ENCODE measurements at places on chromosomes 16 and 17.

DNA sequence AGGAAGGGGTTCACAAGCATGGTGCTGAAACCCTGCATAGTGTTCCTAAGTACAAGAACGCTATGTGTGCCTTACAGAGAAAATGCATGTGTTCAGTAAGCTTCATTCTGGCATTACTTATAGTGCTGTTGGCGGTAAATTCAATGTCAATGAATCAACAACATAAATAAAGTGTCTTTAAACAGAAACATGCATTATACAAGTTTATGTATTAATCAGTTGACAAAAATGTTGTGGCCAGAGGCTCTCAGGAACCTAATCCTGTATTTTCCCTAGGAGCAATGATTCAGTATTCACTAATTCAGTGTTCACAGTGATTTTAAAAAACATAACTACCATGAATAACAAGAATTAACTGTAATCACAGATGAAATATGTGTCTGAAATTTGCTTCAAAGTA lies 47.1 kb upstream of the MYOCD start:
- DNase-seq = no peak

GRCh38 chr17:48770954-48771353 lies 42.4 kb upstream of the HOXB13 start:
- no peak for DNase-seq

- no peak for DNase-seq
Measured at GRCh38 chr17:46814446-46814845, 4.0 kb downstream of the WNT3 start.

- no peak for DNase-seq
Measured at GRCh38 chr16:79422064-79422463, 178.5 kb downstream of the MAF start.

DNA sequence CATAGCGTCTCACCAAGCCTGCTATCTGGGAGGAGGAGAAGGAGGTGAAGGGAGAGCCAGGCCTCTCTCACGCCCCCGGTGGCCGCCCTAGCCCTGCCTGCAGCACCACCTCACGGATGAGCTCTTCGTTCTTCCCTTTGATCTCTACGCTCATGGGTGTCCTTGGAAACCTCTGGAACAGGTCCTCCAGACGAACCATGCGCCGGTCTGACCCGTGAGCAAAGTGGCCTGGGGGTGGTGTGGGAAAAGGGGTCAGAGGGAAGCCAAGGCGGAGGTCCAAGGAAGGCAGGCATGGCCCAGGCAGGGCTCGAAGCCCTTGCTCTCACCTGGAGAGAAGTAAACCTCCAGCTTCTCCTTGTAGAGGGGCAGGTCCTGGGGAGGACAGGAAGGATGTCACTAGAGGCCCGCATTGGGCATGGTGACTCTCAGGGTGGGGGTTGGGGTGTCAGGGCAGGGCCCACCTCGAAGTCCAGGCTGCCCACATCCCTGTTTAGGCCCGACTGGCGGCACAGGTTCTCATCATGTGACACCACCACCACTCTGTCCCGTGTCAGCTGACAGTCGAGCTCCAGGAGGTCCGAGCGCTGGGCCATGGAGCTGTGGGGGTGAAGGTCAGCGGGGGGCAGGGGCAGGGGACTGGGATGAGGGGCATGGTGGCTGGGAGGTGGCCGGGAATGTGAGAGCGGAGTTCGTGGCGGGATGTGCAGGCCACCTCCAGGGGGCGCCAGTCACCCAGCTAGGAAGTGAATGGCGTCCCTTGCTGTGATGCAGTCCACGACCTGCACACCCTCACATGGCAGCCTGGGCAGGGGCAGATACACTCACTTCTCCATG lies 923 bp downstream of the GDPD3 start:
- peak; percentile 27 for DNase-seq

DNA sequence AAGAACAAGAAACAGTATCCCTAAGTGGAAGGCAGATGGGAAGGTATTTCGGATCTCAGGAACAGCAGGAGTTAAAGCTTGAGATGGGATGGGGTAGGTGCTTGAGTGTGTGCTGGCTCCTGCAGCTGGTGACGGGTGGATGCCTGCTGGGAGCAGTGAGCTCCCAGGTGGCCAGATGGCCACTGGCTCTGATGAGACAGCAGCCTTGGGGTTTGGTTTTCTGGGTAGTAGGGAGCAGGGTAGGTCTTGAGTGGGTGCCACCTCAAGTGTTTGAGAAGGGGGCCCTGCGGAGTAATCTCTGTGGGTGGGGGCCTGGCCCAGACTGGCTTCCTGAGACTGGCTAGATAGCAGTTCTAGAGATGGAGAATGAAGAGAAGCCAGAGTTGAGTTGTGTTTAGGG lies 10.3 kb downstream of the EPN2 start:
- no peak for DNase-seq

DNA sequence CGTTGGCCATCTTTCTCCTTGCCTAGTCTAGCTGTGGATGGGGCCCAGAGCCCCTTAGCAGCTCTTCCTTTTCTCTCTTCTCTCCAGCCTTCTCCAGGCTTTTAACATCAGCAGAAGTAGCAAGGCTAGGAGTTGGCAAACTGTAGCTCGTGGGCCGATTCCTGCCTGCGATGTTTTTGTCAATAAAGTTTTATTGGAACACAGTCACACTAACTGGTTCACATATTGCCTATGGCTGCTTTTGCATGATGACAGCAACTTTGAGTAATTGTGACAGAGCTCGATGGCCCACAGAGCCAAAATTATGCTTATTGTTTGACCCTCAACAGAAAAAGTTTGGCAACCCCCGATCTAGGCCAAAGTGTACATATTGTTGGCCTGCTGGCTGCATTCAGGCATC lies 199.9 kb downstream of the RBFOX1 start:
- no peak for DNase-seq

DNA sequence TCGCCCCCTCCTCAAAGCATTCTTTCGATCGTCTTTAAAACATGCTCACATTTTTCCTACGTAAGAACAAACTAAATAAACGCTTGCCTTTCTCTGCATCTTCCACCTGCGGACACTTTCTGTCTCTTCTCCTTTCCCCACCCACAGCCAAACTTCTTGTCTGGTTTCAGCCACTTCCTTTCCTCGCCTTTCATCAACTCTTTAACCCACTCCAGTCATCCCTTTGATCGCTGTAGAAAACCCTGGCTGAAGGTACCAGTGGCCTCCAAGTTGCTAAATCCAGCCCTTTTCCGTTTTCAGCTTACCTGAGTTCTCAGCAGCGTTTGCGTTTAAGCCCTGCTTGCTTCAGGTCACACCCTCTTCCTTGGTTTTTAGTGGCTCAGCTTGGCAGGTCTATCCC lies 483 bp downstream of the RPA1 start:
- DNase-seq = peak; percentile 2

- DNase-seq = no peak
Measured at GRCh38 chr17:41116297-41116696, 1.9 kb downstream of the KRTAP4-11 start.

DNA sequence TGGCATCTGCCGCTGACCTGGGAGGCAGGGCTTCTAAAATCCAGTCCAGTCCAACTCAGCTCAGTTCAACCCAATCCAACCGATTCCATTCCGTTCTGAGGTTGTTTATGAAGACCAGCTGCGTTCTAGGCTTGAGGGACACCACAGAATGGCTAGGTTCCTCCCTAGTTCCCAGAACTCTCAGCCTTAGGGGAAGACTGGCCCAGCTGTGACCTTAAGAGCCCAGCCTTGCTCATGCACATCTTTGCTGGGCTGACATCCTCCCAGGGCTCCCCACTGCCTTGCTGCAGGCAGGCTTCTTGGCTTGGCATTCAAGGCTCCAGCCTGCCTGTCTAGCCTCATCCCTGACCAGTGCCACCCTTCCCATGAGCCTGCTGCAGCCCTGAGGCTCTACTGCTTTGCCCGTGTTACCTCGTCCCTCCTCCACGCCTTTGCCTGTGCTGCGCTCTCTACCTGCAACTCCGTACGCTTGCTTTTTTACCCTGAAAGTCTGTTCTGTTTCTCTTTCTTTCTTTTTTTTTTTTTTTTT lies 7.9 kb downstream of the SLC12A3 start:
- no peak for DNase-seq

DNA sequence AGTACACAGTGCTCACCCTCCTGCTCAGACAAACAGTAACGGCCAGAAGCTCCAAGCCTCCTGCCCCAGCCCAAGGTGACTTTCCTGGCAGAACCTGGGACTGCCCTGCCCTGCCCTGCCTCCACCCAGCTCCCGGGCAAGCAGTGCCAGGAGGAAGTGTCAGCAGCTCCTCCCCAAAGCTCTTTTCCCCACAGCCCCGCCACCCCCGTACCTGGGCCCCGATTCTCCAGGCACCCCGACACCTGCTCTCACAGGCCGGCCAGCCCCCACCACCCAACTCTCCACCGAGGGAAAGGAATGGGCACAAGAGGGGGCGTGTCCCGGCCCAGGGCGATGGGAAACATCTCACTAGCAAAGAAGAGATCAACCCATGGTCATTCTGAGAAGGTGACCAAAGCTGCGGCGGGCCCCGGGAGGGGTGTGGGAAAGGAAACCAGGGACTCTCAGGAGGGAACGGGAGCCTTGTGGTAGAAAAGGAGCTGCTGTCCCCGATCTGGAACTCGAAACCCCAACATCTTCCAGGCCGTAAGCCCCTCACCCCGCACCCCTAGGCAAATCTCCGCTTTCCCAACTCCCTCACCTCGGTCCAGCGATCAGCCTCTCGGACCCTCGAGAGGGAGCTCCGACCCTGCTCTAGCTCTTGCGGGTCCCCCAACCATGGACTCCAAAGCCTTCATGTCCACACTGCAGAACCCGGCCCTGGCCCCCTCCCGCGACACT lies 1.2 kb downstream of the BCAR1 start:
- no peak for DNase-seq

- DNase-seq = no peak
Measured at GRCh38 chr17:67092291-67092690, 47.9 kb downstream of the CACNG1 start.

GRCh38 chr16:11360641-11361373 lies 15.5 kb downstream of the RMI2 start:
- DNase-seq = no peak

DNA sequence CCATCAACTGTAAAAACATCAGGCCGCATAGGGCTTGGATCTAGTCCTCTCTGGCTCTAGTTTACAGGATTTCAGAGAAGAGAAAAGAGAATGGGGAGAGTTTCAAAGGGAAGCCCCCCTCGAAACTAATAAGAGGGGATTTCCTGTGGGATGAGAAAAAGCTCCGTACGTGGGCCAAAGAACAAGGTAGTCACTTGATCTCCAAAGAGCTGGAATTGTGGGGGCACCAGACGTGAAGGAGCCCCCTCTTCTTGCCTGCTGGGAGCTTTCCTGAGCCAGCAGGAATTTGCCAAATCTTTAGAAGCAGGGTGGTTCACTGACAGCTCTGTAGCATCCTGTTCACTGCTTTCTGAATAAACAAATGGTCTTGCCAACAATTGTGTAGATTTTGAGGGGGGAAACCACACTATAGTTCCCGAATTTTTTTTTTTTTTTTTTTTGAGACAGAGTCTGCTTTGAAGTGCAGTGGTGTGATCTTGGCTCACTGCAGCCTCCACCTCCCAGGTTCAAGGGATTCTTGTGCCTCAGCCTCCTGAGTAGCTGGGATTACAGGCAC lies 7.0 kb upstream of the TMIGD1 start:
- no peak for DNase-seq

DNA sequence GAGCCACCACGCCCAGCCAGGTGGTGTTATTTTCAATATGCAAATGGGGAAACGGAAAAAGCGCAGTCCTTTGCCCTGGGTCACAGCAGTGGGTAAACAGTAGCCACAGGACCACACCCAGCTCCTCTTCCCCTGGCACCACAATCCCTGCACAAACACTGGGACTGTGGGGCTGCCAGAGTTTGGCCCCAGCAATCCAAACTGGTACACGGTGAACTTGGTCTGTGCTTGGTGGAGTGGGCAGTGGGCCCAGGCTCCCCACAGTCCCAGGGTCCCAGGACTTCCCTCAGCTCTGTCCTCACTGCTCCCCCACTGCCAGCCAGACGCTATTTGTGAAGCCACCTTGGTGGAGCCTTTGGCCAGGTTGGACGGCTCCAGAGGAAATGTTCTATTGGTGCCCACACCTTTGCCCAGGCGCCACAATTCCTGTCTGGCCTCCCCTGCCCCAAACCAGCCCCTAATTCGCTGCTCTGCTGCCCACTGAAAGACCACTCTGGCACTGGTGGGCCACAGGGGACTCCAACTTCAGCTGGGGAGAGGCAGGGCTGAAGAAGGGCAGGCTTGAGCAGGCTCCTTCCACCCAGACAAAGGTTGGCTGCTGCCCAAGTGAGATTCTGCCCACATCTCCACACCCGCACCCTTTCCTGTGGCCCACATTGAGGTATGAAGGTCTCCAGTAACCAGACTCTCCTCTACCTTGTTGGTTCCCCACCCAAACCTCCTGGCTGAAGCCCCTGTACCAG lies 2.1 kb downstream of the CHAD start:
- no peak for DNase-seq

DNA sequence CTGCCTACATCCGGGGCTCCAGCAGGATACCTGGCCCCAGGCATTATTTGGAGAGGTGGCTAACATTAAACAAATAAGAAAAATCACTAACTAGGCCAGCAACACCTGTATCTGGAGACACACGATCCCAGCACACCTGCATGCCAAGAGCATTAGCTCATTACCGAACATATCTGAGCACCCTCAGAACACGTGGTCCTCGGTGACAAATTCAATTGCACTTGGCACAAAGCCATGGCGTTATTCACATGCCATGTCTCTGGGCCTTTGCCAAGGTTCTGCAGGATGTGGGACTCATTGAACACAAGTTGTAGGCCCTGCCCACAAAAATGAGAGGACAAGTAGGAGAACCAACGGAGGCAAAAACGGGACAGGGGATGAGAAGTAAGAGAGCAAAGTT lies 552.3 kb downstream of the TOX3 start:
- no peak for DNase-seq

- no peak for DNase-seq
Measured at GRCh38 chr16:51801635-51802034, 650.6 kb upstream of the SALL1 start.

GRCh38 chr16:19935694-19936093 lies 51.0 kb upstream of the GPRC5B start:
- DNase-seq = no peak

- DNase-seq = no peak
Measured at GRCh38 chr16:49513040-49513439, 139.4 kb downstream of the C16orf78 start.

GRCh38 chr16:58487566-58488351 lies 12.2 kb upstream of the NDRG4 start:
- peak; percentile 72 for DNase-seq

DNA sequence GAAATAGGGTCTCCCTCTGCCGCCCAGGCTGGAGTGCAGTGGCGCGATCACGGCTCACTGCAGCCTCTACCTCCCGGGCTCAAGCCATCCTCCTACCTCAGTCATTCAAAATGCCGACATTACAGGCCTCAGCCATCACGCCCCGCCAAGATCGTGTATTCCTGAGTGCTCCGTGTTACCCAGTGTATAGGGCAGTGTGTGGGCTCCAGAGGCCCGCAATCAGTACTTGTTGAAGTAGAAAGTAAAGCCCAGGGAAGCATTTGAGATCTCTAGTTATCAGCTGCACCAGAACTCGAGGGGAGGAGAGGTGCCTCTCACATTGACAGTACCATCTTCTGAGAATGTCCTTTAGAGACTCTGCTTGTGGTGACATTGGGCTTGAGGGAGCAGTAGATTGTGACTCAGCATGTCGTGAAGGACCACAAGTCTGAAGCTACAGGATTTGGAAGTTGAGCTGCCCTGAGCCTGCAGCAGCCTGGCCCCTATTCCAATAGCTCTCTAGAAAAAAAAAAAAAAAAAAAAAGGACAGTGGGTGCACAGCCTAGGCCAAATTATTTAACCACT lies 1.1 kb upstream of the PRPSAP1 start:
- DNase-seq = no peak

GRCh38 chr17:41768682-41769288 lies 17.7 kb downstream of the JUP start:
- DNase-seq = no peak
